ENCODE measurements at places on chromosomes 7 and 10. TPM values are rescaled to one million over a fixed set of nuclear protein-coding genes. Genes with fewer than 3 reads are reported as not detected.

- no peaks in the 10 kb centered on the region for H3K36me3 ChIP-seq
- H3K27ac ChIP-seq: no peak overlapping the region
- H3K4me1 ChIP-seq: peaks cover 17% of the 10 kb centered on the region
- no peaks in the 10 kb centered on the region for H3K27me3 ChIP-seq
- no peak for DNase-seq
These were observed 64.8 kb downstream of the REEP3 start for GRCh38 chr10:63586043-63586442.

- no peaks in the 10 kb centered on the region for H3K27me3 ChIP-seq
- no peaks in the 10 kb centered on the region for H3K4me1 ChIP-seq
- H3K36me3 ChIP-seq: no peaks in the 10 kb centered on the region
- DNase-seq: no peak
- no peak overlapping the region for H3K27ac ChIP-seq
- H3K4me3 ChIP-seq: no peak overlapping the region
These were observed 63.4 kb upstream of the POT1 start for GRCh38 chr7:124992851-124993562.

- peak; percentile 75 for DNase-seq
- H3K27me3 ChIP-seq: no peaks in the 10 kb centered on the region
- peaks cover 12% of the 10 kb centered on the region for H3K4me1 ChIP-seq
- no peak overlapping the region for H3K4me3 ChIP-seq
- no peaks in the 10 kb centered on the region for H3K36me3 ChIP-seq
These were observed 69.6 kb downstream of the ATXN7L1 start for GRCh38 chr7:105806592-105807447.

- H3K27me3 ChIP-seq: no peaks in the 10 kb centered on the region
- H3K4me3 ChIP-seq: no peak overlapping the region
- H3K36me3 ChIP-seq: peaks cover 3% of the 10 kb centered on the region
- peaks cover 52% of the 10 kb centered on the region for H3K4me1 ChIP-seq
These were observed 128.4 kb upstream of the BTBD16 start for GRCh38 chr10:122142641-122143237.

GRCh38 chr10:4555920-4556319, 270.1 kb upstream of the AKR1E2 start:
- no peaks in the 10 kb centered on the region for H3K4me1 ChIP-seq
- H3K36me3 ChIP-seq: no peaks in the 10 kb centered on the region
- no peaks in the 10 kb centered on the region for H3K27me3 ChIP-seq
- no peak overlapping the region for H3K27ac ChIP-seq
- no peak overlapping the region for H3K4me3 ChIP-seq

- no peaks in the 10 kb centered on the region for H3K36me3 ChIP-seq
- H3K27ac ChIP-seq: no peak overlapping the region
- no peaks in the 10 kb centered on the region for H3K27me3 ChIP-seq
- H3K4me3 ChIP-seq: no peak overlapping the region
- DNase-seq: no peak
- peaks cover 8% of the 10 kb centered on the region for H3K4me1 ChIP-seq
These were observed 194.8 kb downstream of the CFTR start for GRCh38 chr7:117674617-117675016.

DNA sequence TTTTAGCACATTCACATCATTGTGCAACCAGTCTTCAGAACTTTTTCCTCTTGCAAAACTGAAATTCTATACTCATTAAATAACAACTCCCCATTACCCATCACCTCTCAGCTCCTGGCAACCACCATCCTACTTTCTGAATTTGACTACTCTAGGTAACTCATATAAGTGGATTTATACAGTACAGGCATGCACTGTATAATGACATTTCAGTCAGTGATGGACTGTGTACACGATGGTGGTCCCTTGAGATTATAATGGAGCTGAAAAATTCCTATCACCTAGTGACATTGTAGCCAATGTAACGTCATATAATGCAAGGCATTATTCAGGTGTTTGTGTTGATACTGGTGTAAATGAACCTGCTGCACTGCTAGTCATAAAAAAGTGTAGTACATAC, 60.1 kb downstream of the BTRC start:
- H3K27ac ChIP-seq: no peak overlapping the region
- no peaks in the 10 kb centered on the region for H3K36me3 ChIP-seq
- H3K4me1 ChIP-seq: no peaks in the 10 kb centered on the region
- H3K4me3 ChIP-seq: no peak overlapping the region

DNA sequence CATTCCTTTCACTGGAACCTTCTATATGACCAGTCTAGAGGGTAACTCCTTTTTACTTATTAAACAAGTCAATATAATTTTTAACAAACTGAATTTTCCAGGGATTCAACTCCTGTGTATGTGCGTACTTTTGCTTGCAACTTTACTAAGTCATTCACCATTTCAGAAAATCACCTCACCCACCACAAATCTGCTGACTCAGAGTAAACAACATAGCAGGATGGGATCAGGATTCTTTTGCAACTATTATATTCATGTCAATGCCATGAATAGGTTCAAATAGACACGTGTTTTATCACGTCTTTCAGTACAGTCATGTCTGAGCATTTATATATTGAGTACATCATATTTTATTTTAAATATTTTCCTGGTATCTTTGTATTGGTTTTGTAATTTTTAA, 14.5 kb downstream of the CTTNBP2 start:
- no peaks in the 10 kb centered on the region for H3K36me3 ChIP-seq
- H3K4me3 ChIP-seq: no peak overlapping the region
- DNase-seq: no peak
- H3K27me3 ChIP-seq: no peaks in the 10 kb centered on the region

DNA sequence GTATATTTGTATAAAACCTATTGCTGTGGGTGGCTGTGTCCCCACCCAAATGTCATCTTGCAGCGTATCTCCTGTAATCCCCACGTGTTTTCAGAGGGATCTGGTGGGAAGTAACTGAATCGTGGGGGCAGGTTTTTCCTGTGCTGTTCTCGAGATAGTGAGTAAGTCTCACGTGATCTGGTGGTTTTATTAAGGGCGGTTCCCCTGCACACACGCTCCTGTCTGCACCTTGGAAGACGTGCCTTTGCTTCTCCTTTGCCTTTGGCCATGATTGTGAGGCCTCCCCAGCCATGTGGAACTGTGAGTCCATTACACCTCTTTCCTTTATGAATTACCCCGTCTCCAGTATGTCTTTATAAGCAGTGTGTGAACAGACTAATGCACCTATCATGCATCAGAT, 97.6 kb downstream of the DYNC2I1 start:
- DNase-seq: no peak
- peaks cover 5% of the 10 kb centered on the region for H3K36me3 ChIP-seq
- H3K27ac ChIP-seq: no peak overlapping the region
- H3K4me3 ChIP-seq: no peak overlapping the region

GRCh38 chr7:84924353-84924752, 262.5 kb downstream of the SEMA3D start:
- H3K4me3 ChIP-seq: no peak overlapping the region
- H3K27me3 ChIP-seq: no peaks in the 10 kb centered on the region

DNA sequence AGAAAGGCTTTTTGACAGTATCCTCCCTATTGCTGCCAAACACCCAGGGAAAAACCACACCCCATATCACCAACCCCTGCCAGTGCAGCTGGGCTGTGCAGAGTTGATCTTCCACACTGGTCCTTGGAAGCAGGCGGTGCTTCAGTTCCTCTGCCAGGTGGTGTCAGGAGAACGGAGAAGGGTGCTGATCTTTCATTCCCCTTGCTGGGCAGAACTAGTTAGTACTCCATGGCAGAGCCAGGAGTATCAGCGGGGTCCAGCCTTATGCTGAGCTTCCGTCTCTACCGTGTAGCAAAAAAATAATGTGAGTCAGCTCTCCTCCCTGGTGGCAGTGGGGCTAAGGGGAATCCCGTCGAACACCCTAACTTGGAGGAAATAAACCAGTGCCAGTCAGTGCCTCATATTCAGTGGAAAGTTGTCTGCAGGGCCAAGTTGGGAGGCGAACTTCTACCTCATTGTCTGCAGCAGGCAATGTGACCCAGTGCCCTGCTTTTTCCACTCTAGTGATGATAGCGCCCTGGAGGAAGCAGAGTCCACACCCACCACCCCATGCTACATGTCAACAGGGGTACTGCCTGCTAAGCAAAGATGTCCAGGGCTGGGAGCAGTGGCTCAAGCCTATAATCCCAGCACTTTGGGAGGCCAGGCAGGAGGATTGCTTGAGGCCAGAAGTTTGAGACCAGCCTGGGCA, 175.4 kb downstream of the AUTS2 start:
- no peak overlapping the region for H3K27ac ChIP-seq
- H3K36me3 ChIP-seq: no peaks in the 10 kb centered on the region
- H3K4me3 ChIP-seq: no peak overlapping the region
- DNase-seq: no peak

DNA sequence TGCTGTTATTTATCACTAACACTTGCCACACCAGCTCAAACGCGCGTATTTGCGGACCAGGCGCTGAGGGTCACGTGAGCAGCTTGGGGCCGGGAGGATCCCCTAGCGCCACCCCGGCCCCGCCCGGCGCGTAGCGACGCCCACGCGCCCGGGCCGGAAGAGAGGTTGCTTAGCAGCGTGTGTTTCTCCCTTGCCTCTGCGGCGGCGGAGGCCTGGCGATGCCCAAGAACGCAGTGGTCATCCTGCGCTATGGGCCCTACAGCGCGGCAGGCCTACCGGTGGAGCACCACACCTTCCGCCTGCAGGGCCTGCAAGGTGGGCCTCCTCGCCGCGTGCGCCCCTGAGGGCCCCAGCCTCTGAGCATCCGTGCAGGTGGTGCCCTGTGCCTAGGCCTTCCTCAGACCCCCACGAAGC, at the start of gene C10orf53:
C10orf53 (plus strand) TSS at position 172 of the 414 bp plus-strand sequence; CDS start at position 219, 47 bp downstream.
- H3K4me1 ChIP-seq: no peaks in the 10 kb centered on the region
- H3K27ac ChIP-seq: no peak within 1 kb of the TSS
- no peaks in the 10 kb centered on the region for H3K27me3 ChIP-seq
- no peak within 1 kb of the TSS for H3K4me3 ChIP-seq

GRCh38 chr7:13111230-13111629, 423.8 kb downstream of the ARL4A start:
- DNase-seq: no peak
- no peaks in the 10 kb centered on the region for H3K36me3 ChIP-seq
- no peaks in the 10 kb centered on the region for H3K27me3 ChIP-seq
- H3K4me1 ChIP-seq: no peaks in the 10 kb centered on the region

- no peak for DNase-seq
- H3K27ac ChIP-seq: no peak overlapping the region
- no peaks in the 10 kb centered on the region for H3K4me1 ChIP-seq
- H3K27me3 ChIP-seq: no peaks in the 10 kb centered on the region
- no peak overlapping the region for H3K4me3 ChIP-seq
- H3K36me3 ChIP-seq: no peaks in the 10 kb centered on the region
These were observed 27.2 kb downstream of the LSM5 start for GRCh38 chr7:32462977-32463376.

- H3K4me1 ChIP-seq: peaks cover 35% of the 10 kb centered on the region
- no peak overlapping the region for H3K4me3 ChIP-seq
- H3K36me3 ChIP-seq: peaks cover 5% of the 10 kb centered on the region
- DNase-seq: peak; percentile 54
These were observed 5.2 kb upstream of the BTBD16 start for GRCh38 chr10:122265896-122266295.

- no peaks in the 10 kb centered on the region for H3K27me3 ChIP-seq
- peak; percentile 77 for DNase-seq
- no peaks in the 10 kb centered on the region for H3K4me1 ChIP-seq
- no peak overlapping the region for H3K27ac ChIP-seq
- no peak overlapping the region for H3K4me3 ChIP-seq
These were observed 42.1 kb downstream of the CYP26A1 start for GRCh38 chr10:93115661-93116383.

- H3K27ac ChIP-seq: no peak overlapping the region
- H3K4me3 ChIP-seq: no peak overlapping the region
- H3K4me1 ChIP-seq: no peaks in the 10 kb centered on the region
- DNase-seq: no peak
- H3K36me3 ChIP-seq: no peaks in the 10 kb centered on the region
- no peaks in the 10 kb centered on the region for H3K27me3 ChIP-seq
These were observed 704.9 kb upstream of the LRRN3 start for GRCh38 chr7:110386006-110386405.

DNA sequence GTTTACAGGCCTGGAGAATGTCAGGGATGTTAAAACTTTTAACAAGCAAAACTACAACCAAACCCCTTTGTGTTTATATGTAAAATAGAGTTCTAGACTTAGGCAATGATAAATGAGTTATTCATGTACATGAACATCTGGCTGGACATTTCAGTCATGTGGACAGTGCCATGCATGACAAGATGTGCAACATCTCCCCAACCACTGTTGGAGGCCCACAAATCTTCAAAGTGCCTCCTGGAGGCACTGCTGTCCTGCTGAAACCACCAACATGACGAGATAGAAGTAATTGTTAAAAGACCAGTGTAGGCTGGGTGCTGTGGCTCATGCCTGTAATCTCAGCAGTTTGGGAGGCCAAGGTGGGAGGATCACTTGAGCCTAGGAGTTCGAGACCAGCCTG, 18.4 kb downstream of the PPIA start:
- H3K36me3 ChIP-seq: no peaks in the 10 kb centered on the region
- H3K4me1 ChIP-seq: no peaks in the 10 kb centered on the region
- H3K4me3 ChIP-seq: no peak overlapping the region
- DNase-seq: no peak

GRCh38 chr7:15561835-15562234, at the start of gene AGMO:
Gene AGMO (minus strand): TSS chr7:15562015.
- H3K36me3 ChIP-seq: no peaks in the 10 kb centered on the region
- peak within 1 kb of the TSS; percentile 38 for H3K27ac ChIP-seq
- no peaks in the 10 kb centered on the region for H3K27me3 ChIP-seq
- H3K4me1 ChIP-seq: no peaks in the 10 kb centered on the region
- H3K4me3 ChIP-seq: no peak within 1 kb of the TSS
- peak; percentile 37 for DNase-seq

DNA sequence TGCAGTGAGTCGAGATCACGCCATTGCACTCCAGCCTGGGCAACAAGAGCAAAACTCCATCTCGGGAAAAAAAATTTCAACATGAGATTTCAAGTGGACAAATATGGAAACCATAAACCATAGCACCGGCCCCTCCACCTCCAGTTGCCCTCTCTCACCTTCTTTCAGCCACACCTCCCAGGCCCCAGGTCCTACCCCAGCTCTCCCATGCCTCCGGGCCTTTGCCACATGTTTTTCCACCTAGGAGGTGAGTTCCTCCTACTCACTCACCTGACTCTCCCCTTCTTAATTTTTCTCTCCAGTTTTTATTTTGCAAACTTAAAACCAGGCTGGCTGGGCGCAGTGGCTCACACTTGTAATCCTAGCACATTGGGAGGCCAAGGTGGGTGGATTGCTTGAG, 13.7 kb upstream of the CLDN4 start:
- no peaks in the 10 kb centered on the region for H3K27me3 ChIP-seq
- DNase-seq: no peak
- no peaks in the 10 kb centered on the region for H3K36me3 ChIP-seq
- H3K4me3 ChIP-seq: no peak overlapping the region
- no peak overlapping the region for H3K27ac ChIP-seq

The ARID5B gene
- total RNA-seq: 7.6 TPM

The STEAP2 gene
- total RNA-seq: 34.3 TPM

The DNAJC30 gene
- 9.0 TPM for total RNA-seq

The PRLHR gene
- total RNA-seq: not detected

The RHEB gene
- total RNA-seq: 103 TPM

The PKD2L1 gene
- not detected for total RNA-seq

The KIF11 gene
- 1.0 TPM for total RNA-seq

The HABP2 gene
- not detected for total RNA-seq

The CC2D2B gene
- total RNA-seq: 2.0 TPM

The CDHR1 gene
- not detected for total RNA-seq

The DKK1 gene
- not detected for total RNA-seq

The AKR1D1 gene
- not detected for total RNA-seq

Data from thyroid gland (tissue), 4 donors.